ENCODE measurements at places on chromosomes 7 and 10. TPM values are rescaled to one million over a fixed set of nuclear protein-coding genes. Genes with fewer than 3 reads are reported as not detected.

- no peak for DNase-seq
Measured at GRCh38 chr10:82267960-82268359, 393.0 kb downstream of the NRG3 start.

The TMEM213 gene
- total RNA-seq = not detected

DNA sequence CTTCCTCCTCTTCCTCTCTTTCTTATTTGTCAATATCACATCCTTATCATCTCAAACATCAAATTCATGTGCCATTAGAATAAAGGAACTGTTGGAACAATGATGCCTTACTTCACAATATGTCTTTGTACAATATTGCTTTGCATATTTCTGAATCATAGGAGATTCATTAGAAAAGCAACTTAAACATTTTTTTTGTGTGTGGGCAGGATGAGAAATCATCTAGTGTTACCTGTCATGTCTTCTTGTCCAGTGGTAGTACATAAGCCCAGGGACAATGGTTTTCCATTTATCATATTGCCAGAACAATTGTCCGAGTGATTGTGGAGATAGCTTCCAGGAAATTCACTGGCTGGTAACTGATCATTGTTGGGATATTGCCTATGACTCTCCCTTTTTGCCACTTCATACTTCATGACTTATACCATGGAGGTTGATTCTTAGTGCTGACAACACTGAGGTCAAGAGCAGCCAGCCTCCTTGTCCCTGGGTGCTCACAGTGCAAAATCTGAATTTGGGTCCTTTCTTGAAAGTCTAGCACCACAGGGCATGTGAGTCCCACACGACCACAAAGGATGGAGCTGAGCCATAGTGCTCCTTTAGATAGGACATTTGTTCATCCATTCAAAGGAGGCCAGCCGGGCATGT is 215.0 kb downstream of the MDFIC start:
- no peak for DNase-seq

- no peak for DNase-seq
Measured at GRCh38 chr10:65611592-65611991, 1314.2 kb upstream of the LRRTM3 start.

GRCh38 chr7:107387573-107388219 is 82.2 kb upstream of the GPR22 start:
- no peak for DNase-seq

The BAIAP2L1 gene
- 3.0 TPM for total RNA-seq

- DNase-seq = peak; percentile 61
Measured at GRCh38 chr7:86469680-86470295, 173.9 kb upstream of the GRM3 start.

The TMEM196 gene
- 0.16 TPM for total RNA-seq

DNA sequence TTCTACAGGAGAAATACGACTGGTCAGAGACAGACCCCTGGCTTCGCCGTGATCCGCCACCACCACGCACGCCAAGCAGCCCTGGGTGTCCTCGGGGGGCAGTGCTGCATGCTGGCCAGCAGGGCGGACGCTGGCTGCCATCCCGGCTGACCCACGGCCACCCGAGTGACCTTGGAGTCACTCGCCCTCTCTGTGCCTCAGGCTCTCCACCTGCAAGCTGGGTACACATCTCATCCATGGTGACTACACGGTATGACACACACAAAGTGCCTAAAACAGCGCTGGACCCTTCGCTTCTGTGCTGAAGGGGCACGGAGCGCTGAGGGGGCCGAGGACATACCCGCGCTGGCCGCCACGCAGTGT is 62.0 kb upstream of the RNF32 start:
- DNase-seq = no peak

DNA sequence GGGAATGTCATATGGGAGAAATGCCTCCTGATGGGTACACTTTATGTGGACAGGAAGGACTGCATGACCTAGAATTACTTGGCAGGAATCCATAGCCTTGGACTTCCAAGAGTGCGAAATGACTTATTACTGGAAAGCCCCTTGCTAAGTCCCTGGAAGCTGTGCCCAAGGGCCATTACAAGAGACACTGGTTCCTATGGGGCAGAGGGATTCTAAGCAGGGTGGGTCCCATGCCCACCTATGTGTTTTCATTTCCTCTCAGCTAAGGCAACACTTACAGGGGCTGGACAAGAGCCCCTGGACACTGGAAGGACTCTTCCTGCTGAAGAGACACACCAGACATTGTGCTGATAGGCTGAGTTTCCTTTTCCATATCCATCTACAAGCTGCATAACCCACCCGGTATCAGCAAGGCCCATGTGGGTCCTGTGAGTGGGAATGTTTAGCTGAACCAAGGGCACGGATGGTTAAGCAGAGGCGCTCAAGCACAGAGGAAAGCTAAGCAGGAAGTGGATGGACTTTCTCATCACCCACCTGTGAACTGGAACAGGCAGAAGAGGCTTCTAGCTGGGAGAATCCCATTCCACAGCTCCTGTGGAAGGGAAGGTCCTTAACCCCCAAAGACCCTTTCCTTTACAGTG is 56.2 kb downstream of the XPNPEP1 start:
- no peak for DNase-seq

The GATA3 gene
- not detected for total RNA-seq

The TAS2R16 gene
- not detected for total RNA-seq

- no peak for DNase-seq
Measured at GRCh38 chr7:16365177-16365576, 56.2 kb downstream of the CRPPA start.

DNA sequence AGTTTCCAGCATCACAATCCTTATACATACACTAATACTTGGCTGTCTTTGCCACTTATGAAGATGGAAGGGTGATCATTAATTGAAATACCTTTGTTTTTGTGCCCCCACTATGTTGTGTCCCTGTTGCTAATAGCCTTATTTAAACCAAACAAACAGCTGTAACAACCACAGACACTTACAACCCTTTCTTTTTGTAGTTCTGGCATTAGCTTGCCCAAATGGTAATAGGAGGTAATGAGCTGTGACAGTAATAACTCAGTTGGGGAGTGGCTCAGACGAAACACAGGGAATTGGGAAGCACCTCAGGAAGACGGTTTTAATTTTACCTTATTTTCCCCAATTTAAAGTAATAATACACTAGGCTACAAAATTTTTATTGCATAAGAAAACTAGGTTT is 83.4 kb downstream of the MDFIC start:
- DNase-seq = no peak

DNA sequence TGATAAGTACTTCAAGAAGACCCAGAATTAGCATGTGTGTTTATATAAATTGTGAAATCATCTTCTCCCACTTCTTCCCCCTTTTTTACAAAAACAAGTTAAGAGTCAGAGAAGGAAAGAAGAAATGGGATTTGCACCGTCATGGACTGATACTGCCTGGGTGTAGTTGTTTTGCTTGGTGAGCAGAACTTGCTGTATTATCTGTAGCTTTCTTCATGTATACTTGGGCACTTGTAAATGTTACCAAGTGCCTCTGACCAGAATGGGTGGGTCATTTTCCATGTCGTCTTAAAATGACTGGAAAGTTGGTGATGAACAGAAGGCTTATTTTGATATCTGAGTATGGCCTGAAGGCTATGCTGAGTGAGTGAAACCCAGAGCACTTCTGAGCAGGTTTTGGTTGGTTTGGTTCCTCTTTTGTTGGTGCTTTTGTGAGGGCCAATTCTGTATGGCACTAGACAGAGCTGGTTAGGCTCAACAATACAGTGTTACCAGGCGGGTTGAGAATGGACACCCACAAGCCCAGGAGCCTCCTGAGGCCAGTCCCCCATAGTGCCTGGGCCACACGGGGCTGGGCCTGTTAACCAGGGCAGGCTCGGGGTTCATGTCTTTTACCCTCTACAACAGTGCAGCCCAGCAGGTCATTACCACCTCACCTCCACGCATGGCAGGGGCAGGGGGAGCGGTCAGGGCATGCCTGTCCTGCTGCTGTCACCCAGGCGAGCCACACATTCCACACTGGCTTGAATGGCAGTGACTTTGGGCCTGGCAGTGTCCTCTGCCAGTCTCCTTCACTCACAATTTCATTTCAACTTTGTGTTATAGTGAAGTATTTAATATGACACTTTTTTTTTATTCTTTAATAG is 115.1 kb downstream of the CCNY start:
- no peak for DNase-seq

DNA sequence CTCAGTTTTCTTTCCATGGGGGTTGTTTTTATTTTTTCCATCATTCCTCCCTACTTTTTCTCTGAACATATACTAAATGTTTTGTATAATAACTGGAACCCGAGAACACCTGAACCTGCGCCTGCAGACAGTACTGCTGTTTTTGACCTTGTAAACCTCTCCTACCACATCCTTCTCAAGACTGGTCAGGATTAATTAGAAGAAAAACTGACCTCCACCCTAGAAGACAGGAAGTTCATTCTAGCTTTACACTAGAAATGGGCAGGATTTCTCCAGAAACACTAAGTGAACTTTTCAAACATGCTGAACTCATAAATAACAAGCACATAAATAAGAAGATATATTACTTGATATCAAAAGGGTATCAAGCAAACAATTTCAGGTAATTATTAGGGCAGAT is 751 bp upstream of the HYCC1 start:
- DNase-seq = no peak

The RSU1 gene
- total RNA-seq = 50.3 TPM

GRCh38 chr10:7406712-7407333 is 4.0 kb downstream of the SFMBT2 start:
- DNase-seq = no peak

The FIS1 gene
- 443 TPM for total RNA-seq

DNA sequence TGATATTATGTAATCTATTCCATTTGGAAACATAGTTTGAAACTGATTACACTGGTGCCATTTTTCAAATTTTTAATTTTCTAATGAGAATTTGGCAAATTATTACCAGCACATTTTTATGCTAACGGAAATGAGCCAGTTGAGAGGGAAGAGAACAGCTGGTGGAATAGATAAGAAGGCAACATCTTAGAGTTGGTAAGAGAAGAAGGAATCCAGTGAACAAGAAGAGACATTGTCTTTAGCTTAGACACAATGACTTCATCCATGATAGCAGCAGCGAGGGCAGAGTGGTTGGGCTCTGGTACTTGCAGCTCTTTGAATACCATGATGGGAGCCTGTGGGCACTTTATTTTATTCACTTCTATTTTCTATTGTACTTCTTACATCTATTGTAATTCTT is 89.6 kb downstream of the CHRM2 start:
- DNase-seq = no peak

- peak; percentile 87 for DNase-seq
Measured at GRCh38 chr7:149670288-149670687, 103.1 kb downstream of the ZNF467 start.

DNA sequence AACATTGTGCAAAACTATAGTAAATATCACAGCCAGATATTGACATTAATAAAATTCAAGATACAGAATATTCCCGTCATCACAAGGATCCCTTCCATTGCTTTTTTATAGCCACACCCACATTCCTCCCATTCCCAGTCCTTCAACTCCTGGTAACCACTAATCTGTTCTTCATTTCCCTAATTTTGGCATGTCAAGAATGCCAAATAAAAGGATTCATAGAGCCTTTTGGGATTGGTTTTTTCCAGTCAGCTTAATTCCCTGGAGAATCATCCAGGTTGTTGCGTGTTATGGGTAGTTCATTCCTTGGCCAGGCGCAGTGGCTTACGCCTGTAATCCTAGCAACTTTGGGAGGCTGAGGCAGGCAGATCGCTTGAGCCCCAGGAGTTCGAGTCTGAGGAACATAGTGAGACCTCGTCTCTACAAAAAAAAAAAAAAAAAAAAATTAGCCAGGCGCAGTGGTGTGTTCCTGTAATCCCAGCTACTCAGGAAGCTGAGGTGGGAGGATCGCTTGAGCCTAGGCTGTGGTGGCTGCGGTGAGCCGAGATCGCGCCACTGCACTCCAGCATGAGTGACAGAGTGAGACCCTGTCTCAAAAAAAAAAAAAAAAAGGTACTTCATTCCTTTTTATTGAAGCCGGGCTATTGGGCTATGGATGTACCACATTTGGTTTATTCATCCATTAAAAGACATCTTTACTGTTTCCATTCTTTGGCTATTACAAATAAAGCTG is 2.7 kb downstream of the OGDH start:
- DNase-seq = no peak

- no peak for DNase-seq
Measured at GRCh38 chr7:7221599-7222038, 39.3 kb downstream of the C1GALT1 start.

GRCh38 chr10:33333260-33334101 is 986 bp downstream of the NRP1 start:
- DNase-seq = no peak

DNA sequence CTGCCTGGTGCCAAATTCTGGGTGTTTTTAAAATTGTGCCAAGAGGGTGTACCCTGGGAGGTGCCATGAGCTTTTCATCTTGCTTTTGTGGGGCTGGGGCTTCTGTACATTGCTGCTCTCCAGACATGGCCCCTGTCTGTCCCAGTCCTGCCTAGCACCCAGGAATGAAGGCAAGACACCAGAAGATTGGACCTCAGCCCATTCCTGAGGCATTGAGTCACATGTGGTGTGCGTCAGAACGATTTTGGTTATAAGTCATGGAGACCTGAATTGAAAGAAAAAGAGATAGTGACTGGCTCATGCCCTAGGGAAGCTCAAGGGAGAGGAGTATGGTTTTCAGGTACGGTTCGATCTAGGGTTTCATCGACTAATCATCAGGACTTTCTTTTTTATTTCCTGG is 493.2 kb downstream of the TYW1 start:
- DNase-seq = no peak

GRCh38 chr7:112414855-112415490 is 35.3 kb upstream of the IFRD1 start:
- DNase-seq = no peak

DNA sequence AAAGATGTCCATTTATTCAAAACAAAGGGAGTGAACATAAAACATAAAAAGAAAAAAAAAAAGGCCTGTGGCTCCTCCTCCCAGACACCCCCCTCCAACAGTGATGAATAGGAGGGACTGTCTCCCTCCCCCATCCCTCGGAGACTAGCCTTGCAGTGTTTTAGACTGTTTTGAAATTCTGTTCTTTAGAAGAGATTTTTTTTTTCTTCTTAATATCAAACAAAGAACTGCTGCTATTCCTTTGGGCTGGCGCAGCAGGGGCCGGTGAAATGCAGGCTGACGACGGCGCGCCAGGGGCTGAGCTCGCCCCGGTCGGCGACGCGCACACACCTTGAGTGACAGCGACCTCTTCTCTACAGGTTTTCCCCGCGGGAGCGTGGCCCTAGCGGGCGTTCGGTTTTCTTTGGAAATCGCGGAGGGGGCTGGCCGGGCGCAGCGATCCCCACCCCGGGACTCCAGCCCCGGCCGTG is at the start of gene LANCL2:
TSS of gene LANCL2 (plus strand) at position 133 of the 470 bp plus-strand sequence. CDS start 689 bp downstream, outside the sequence.
- DNase-seq = no peak

DNA sequence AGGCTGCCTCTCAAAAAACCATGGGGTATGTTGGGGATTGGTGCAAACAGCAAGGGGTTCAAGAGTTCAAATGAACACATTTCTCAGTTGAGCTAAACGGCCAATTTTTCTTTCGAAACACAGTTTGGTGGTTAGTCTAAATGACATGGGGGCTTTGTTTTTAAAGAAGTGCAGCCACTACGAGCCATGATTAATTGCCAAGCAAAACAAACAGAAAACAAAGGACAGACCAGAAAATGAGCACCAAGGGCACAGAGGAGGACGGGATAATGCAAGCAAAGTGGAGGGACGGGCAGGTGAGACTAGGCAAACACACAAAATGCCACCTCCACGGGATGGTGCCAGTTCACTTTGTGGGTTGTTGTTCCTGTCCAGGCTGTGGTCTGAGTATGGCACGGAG is 64.5 kb upstream of the PDLIM1 start:
- DNase-seq = no peak

- no peak for DNase-seq
Measured at GRCh38 chr10:4503076-4503475, 322.9 kb upstream of the AKR1E2 start.

The KCNH2 gene
- total RNA-seq = 107 TPM

- no peak for DNase-seq
Measured at GRCh38 chr7:24910551-24911212, 69.3 kb downstream of the OSBPL3 start.

Data from sigmoid colon (tissue), 7 donors.